Posterior cingulate gyrus (tissue), 11 donors: ENCODE measurements at places on chromosomes 1 and 21.

DNA sequence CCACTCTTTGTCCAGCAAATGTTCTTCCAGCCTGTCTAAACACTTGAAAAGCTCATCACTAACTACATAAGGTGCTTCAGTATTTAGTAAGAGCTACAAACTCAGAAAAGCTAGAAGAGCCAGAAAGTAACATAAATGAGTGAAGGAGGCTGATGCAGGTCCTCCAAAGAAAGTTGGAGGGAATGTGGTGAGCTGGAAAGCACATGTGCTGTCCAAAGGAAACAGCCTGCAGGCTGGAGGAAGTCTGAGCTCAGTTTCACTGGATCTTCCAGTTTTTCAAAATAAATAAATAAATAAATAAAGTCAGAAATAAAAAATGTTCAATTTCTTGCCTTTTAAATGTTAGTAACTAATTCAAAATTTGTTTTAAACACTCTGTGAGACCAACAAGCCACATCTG, 25.5 kb downstream of the ZC3H11B start:
- no peak for DNase-seq

DNA sequence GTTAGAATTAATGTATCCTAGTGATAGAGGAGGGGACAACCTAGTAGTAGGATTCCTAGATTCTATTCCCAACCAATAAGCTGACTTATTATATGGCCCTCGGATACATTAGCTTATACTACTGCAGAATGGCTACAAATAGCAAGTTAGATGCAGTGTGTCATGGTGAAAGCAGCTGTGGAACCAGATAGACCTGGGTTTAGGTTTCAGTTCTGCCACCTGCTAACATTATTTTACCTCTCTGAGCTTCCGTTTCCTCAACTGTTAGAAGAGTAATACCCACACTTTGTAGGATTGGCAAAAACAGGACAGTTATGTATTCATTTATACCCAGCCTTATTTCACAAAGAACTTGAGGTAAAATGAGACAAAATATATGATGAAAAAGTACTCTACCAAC, 21.6 kb upstream of the MAGOH start:
- no peak for DNase-seq

DNA sequence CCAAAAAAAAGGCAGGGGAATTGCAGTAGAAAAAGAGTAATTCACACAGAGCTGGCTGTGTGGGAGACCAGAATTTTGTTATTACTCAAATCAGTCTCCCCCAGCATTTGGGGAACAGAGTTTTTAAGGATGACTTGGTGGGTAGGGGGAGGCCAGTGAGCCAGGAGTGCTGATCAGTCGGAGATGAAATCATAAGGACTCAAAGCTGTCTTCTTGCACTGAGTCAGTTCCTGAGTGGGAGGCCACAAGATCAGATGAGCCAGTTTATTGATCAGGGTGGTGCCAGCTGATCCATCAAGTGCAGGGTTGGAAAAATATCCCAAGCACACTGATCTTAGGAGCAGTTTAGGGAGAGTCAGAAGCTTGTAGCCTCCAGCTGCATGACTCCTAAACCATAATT, 23.7 kb upstream of the EDARADD start:
- DNase-seq, result no peak

DNA sequence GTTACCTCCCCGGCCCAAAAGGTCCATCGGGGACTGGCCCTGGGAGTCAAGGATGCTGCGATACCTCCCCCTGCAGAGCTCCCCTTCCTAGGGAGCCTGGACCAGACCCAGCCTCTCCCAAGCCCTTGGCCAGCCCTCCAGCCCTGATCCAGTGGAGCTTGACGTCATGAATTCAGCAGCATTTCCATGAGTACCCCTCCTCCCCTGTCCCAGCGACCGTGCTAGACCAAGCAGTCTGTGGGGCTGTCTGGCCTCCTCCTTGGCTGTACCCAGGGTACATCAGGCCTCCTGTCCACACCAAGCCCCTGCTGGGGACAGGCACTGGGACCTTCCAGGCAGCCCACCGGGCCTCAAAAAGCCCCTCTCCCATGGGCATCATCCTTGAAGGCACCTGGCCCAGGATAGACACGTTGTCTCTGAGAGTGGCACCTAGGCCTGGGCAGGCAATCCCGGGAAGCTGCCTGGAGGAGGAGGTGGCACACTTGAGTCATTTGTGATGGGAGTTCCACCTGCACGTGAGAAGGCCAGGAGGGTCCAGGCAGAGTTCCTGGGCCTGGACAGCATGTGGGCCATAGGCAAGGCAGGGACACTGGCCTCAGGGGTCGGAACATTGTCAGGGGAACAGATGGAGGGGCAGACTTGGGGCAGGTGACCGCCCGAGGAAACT, 46.4 kb downstream of the WNT9A start:
- peak; percentile 66 for DNase-seq

- DNase-seq, result no peak
These were observed 292.5 kb downstream of the NCAM2 start for GRCh38 chr21:21290751-21291150.

DNA sequence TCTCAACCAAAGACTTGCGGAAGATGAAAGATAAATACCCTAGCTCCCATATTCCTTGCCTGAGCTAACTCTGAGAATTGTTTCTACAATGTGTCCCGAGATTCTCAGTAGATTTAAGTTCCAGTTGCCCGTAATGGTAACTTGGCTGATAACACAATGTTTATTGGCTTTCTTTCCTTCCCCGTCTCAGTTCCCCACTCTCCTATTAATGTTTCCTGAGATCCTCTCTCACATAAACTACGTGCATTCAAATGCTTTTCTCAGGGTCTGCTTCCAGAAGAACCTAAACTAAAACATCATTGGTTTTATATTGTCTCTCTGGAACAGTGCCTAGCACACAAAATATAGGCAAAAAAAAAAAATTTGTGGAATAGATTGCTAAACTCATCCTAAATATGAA, 794.2 kb upstream of the ADGRL2 start:
- DNase-seq, result no peak

DNA sequence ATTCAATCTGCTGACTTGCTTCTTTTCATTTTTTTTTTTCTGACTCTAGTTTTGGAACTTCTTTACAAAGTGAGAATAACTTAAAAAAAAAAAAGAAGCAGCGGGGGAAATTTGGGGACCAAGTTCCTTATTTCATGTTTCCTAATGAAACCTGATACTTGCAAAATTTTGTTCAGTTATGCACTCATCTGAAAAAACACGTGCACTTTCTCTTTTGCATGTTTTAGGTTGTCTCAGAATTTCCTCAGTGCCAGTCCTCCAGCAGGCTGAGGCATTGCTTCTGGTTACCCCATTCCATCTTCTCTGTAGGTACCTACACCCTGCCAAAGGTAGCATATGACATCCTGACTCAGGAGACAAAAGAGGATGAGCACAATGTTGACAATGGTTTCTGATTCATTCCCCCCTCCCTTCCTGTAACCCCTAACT, 299.7 kb downstream of the GRIK1 start:
- DNase-seq, result no peak

DNA sequence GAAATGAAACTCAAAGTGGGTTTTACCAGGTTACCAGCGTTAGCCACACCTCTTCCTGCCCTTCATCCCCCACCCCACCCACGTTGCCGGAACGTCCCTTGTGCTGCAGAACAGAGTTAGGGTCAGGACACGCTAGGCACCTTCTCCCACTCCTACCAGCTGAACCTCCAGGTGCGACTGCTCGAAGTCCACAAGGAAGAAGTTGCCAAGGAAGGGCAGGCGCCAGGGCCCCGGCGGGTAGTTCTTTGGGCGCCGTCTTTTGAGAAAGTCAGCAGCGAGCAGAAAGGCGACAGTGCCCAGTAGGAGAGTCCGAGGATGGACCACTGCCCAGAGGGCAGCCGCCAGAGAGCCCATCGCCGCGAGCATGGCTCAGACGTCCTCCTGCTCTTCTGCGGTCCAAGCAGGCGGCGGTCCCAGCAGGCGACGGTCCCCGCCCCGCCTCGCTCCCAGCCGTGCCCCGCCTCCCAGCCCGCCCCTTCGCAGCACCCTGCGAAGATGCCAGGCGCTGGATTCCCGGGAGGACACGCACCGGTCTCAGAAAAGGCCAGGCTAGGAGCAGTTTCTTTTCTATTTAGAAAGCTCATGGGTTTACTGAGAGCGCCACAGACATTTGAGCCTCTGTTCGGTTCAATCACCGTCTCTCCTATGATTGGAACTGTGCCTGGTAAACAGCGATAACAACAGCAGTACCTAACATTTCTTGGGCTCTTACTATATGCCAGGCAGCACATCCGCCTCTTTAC, at the start of gene CYP2J2:
Gene CYP2J2, minus strand, starts transcription at position 393 of the 743 bp plus-strand sequence. Its CDS starts 27 bp downstream, at position 366.
- DNase-seq, result peak; percentile 78

DNA sequence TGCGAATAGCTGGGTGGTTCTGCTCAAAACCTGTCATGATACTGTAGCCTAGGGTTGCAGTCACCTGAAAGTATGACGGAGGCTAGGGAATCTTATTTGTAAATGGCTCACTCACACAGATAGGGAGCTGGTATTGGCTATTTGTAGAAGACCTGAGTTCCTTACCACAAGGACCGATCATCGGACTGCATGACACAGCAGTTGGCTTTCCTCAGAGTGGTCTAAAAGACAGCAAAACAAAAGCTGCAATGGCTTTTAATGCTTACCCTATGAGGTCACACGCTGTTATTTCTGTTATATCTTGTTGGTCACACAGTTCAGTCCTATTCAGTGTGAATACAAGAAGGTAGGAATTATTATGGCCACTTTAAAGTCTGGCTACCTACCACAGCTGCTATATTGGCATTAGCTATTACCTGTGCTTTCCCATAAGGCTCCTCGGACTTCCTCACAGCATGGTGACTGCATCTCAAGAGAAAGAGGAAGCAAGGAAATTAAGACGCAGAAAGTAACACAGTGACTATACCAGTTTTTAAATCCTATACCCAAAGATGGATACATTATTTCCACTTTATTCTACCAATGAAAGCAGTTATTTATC, 68.4 kb upstream of the LRRC7 start:
- no peak for DNase-seq

DNA sequence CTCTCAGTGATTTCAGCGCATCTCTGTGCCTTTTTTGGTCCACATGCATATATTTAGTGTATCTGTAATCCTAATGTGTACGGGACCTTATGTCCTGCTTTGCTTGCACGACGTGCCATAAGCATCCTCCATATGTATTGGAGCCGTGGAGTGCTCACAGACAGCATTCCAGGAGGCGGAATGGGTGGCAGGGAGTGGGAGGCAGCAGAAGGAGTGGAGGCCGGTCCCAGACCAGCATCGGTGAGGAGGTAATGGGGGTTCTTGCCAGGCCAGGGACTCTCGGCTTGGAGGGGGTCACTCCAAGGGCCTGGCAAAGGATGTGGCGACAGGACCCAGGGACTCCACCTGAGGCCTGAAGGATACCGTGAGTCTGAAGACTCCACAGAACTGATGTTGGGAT, 185.0 kb downstream of the CAMTA1 start:
- no peak for DNase-seq

- no peak for DNase-seq
These were observed 51.3 kb downstream of the AKT3 start for GRCh38 chr1:243798726-243799125.

DNA sequence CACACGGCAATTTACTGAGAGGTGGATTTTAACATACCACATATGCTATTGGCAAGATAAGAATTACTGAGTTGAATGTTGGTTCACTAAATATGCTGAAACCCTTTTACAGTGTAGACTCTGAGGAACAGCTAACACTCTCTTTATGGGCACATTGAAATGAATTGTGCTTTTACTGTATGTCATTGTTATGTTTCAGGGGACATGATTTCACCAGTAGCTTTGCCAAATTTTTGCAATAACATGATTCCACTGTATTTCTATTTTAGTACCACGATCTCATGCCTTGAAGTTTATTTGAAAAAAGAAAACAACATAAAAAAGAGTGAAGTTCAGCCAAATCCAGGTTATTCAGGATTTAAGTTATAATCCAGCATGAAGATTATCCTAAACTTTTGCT, 188.5 kb downstream of the HLX start:
- no peak for DNase-seq

GRCh38 chr1:54556110-54556509, 8.1 kb downstream of the ACOT11 start:
- no peak for DNase-seq

DNA sequence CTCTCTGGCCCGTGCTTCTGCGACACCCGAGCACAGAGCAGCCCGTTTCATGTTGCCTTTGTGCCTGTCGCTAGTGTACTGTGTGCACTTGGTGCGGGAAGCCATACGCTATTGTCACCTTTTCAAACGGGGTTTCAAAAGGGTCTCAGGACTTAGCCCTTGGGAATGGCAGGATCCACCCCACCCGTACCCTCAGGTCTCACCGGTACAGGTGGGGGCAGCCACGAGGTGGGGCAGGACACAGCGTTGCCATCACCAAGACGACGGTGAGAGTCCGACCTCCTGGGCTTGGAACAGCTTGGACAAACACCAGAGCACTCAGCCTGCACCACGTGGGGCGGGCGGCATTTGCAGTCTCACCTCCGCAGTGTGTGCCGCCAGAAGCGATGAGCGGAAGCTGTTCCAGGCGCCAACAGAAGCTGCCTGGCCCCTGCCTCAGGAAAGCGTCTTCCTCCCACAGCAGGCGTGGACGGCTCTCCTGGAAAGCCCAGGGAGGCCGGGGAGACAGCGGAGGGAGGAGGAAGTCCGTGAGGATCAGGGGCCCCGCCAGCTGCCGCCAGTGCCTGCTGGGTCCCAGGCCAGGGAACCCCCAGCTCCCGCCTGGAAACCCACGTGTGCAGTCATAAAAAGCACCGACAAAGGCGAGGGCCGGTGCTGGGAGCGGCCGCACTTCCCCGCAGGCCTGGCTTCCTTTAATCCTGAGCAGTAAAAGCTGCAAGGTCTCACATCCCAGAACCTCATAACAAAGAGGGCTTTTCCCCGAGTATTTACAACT, 131.3 kb upstream of the ARHGEF16 start:
- DNase-seq, result no peak

DNA sequence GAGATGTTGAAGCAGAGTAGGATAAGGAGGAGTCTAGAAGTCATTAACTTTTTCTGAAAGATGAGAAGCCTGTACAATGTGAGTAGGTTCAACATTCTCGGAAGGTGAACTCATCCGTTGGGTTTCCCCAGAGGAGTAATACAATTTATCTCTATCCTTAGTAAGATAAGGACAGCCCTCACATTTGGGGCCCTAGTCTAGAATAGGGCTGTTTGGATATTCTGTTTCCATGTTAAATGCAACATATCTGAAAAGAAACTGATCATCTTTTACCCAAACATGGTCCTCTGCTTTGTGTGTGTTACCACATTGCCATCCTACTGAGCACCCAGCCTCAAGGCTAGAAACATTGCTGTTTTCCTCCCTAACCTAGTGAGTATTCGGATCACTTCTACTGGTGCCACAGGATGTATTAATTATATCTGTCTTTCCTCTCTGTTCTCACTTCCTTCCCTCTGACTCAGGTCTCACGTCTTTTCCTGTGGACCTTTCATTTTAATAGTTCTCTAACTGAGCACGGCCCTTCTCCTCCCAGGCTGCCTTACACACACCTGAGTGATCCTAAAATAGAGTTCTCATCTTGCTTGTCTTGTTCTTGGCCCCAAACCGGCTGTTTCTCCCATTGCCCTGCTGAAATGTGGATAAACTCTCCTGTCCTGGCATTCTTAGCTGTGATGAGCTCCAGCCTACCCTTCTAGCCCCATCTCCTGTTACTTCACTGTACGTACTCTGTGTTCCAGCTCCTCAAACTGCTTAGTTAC, 91.7 kb downstream of the CDC14A start:
- no peak for DNase-seq

DNA sequence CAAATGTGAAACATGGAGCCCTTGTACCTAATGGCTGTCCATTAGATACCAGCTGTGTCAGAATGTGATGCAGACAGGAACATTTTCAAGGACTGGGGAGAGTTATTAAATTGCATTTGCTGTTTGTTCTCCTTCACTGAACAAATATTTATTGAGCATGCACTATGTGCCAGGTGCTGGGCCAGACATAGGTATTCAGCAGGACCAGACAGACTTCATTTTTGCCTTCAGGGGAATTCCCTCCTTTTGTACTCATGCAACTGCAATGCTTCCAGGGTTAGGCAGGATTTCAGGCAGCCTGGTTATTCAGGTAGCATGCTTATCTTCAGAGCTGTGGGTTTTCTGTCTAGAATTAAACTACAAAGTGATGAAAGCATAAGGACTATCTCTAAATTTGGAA, 64.2 kb upstream of the SMYD2 start:
- no peak for DNase-seq
